ENCODE measurements at places on chromosomes 4 and X. TPM values are rescaled to one million over a fixed set of nuclear protein-coding genes. Genes with fewer than 3 reads are reported as not detected.

PUDP gene
- 11.4 TPM for total RNA-seq

ATP1B4 gene
- total RNA-seq = not detected

HMGN5 gene
- 0.26 TPM for total RNA-seq

GIMD1 gene
- not detected for total RNA-seq

SLITRK4 gene
- total RNA-seq = 2.3 TPM

UGT8 gene
- total RNA-seq = not detected

LINC00632 gene
- total RNA-seq = 38.4 TPM

TMSB4X gene
- total RNA-seq = 3,050 TPM

TMPRSS11B gene
- total RNA-seq = not detected

MMRN1 gene
- total RNA-seq = 70.9 TPM

RHOXF2B gene
- not detected for total RNA-seq

DNA sequence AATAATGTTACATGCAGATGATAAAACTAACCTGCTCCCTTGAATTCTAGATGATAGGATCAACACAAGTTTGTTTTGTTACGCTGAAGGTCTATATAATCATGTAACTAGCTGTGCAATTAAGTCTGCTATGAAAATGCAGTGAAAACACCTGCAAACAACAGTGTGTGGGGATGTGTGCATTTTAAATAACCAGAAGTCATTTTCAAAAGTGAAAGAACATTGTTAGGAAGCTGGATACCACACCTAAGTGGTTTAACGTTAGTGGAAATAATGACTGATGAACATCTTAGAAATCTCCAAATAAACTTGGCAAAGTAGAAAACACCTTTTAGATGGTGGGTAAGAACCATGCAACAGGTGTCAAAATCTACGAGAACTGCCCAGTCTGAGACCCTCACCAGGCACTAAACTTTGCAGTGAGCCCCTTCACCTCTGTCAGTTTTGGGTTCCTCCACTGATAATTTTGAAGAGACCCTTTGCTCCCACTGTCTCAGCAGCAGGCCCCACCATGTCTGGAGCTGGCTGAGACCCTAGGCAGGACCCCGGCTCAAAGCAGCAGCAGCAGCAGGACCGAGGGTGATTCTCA, 36.6 kb downstream of the CHST7 start:
- DNase-seq = no peak

DNA sequence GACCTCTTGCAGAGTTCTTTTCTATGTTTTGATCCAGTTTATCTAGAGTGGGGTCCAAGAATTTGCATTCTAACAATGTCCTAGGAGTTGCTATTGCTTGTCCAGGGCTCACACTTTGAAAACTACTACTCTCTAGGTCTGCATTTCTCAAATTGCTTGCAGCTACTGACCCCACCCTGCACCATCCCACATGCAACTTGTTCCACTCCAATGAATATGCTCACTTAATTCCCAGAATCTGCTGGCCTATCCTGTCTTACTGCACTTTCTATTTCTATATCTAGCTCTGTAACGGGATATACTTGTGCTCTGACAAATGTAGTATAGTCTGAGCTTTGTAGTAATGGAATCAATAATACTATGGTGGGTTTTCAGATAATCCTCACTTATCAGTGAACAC, 570.3 kb downstream of the IQCM start:
- no peak for DNase-seq

GRCh38 chrX:70168238-70169188, 8.8 kb upstream of the DGAT2L6 start:
- DNase-seq = peak; percentile 38

DNA sequence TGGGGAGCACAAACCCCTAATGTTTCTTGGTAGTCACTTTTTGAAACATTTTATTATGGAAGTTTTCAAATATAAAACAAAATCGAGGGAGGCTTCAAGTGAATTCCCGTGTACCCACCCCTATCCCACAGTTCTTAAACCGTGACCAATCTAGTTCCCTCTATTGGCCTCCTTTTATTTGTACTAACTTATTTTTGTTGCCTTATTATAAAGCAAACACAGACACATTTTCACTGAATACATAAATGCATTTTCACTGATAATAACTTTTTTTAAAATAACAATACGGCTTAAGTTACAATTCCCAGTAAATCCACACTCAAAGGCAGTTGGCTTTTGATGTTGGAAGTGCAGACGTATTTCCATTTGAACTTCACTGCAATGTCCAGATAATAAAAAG, 9.3 kb downstream of the HMX1 start:
- DNase-seq = no peak

DNA sequence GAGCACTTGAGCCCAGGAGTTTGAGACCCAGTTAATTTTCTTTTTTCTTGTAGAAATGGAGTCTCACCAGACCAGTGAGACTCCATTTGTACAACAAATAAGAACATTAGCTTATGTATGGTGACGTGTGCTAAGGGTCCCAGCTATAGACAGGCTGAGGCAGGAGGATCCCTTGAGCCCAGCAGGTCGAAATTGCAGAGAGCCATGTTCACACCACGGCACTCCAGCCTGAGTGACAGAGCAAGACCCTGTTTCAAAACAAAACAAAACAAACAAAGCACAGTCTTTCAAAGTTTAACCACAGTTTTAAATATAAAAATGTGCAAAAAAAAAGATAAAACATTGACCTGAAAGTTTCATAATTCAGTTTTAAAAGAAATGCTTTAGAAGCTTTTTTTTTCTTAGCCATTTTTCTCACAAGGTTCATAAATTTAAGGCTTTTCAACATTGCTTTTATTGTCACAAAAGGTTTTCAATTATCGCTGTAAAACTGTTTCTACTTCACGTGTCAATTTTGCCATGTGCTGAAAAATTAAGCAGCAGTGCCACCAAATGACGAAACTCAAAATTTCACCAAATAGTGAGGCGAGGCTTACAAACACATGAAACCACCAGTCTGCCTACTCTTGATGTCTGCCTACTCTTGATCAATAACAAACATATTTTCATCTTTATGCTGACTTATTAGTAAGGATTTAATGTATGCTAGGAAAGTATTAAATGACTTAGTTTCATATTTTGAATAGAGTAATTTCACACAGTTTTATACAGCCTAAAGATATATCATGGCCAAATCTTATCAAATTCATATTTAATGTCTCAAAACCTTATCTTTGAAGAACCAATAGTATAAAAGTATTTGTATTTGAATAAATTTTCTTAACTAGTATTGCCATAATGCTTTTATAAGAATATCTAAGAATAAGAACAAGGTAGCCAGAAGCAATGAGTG, 126.3 kb downstream of the NEK1 start:
- DNase-seq = no peak

DNA sequence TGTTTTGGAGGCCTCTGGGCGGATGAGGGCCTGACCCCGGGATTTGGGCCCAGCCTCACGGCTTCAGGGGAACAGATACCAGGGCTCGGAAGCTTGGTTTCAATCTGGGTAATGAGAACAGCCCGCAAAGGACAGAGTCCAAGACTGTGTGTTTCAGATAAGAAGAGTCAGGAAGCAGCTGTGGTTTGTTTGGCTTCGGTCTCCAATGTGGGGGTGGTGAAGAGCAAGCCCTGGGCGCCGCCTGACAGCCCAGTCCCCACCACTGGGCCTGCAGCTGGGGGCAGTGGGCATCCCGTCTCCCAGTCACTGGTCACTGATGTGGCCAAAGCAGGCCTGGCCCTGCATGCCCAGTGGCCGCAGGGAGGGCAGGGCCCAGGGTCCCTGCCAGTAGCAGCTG, 9.1 kb downstream of the WFS1 start:
- DNase-seq = peak; percentile 66

All from uterus (tissue), 4 donors.